ENCODE measurements at places on chromosomes 1 and 21.

- DNase-seq: peak; percentile 25
Measured at GRCh38 chr1:191953526-191953925, 204.7 kb upstream of the RGS18 start.

- peak; percentile 64 for DNase-seq
Measured at GRCh38 chr1:58162952-58163550, 383.5 kb downstream of the OMA1 start.

DNA sequence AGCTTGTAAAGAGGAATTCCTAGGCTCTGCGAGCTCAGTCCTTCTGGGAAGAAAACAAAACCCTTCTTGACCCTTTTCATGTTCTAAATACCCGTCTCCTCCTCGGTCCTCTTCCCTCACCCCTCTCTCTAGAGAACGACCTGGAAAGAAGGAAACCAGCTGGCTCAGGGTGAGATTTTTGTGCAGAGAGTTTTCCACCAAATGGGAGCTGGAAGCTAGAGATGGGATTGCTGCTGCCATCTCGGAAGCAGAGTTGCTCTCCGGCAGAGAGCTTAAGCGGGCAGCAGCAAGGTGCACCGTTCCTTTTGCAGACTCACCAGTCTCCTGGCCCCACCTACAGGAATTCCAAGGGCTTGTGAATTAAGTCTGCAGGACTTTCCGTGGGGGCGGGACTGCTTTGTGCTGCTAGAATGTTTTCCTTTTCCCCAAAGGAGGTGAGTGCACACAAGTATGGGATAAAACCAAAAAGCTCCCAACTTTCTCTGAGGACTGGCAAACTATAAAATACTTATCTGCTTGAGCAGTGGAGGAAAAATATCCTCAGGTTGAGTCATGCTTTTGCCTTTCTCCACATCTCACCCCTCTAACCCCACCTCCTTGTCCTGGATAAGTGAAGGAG, 29.1 kb upstream of the KIAA0040 start:
- DNase-seq: no peak

GRCh38 chr1:219066631-219067349, 106.9 kb upstream of the LYPLAL1 start:
- peak; percentile 62 for DNase-seq

GRCh38 chr1:6554907-6555778, at the start of gene TAS1R1:
TAS1R1 (plus strand) TSS chr1:6555307; CDS start chr1:6555374, 67 bp downstream.
- DNase-seq: no peak

DNA sequence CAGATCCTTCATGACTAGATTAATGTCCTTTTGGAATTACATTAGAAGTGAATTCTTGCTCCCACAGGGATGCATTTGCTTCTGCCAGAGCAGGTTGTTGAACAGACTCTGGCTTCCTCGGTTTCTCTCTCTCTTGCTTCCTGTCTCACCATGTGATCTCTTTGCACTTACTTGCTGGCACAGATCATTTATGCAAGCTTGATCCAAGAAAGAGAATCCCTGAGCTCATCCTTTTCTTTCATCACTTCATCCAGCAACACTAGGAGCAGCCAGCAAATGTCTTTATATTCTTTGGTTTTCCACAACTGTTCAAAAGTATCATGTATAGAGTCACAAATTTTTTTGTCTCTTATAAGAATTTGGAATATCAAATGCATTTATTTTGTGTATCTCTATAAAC, 313.5 kb downstream of the ZNF326 start:
- DNase-seq: no peak

- DNase-seq: no peak
Measured at GRCh38 chr1:1088801-1089680, 14.9 kb upstream of the RNF223 start.

GRCh38 chr1:92398519-92398918, 88.2 kb downstream of the GFI1 start:
- DNase-seq: no peak

DNA sequence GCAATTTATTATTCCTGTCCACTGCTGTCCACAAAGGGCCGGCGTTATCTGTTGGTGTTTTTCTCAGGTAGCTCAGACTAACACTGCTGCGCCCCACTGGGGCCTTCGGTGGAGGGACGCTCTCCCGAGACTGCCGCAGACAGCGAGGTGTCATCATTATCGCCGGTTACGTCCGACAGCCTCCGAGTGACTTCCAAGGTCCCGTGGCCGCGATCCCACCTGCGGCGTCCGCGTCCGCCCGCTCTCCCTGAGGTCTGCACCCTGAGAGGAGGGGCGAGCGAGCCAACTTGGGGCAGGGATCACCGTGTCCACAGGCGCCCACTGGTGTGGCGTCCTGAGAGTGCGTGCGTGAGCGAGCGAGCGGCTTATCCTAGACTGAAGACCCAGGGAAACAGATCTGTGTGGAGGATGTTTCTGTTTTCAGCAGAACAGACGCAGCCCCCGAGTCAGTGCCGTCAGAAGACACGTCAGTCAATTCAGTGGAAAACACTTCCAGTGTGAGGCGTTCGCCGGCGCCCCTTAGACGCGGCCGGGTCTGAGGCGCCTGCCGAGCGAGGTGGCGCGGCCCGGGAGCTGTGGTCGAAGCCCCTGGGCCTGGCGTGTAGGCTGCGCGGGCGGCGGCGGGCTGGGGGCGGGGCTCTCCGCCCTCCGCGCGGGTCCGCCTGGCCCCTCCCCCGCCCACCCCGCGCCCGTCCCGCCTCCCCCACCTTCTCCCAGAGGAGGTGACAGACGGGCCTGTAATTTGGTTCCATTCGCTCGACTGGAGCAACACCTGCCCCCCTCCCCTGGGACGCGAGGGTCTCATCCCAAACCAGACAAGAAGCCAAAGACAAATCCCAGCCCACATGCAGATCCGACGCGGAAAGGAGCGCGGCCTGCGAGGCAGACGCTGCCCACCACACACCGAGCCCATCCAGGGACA, 12.6 kb downstream of the NHLH2 start:
- peak; percentile 4 for DNase-seq

- no peak for DNase-seq
Measured at GRCh38 chr1:57229998-57230397, 193.9 kb downstream of the DAB1 start.

DNA sequence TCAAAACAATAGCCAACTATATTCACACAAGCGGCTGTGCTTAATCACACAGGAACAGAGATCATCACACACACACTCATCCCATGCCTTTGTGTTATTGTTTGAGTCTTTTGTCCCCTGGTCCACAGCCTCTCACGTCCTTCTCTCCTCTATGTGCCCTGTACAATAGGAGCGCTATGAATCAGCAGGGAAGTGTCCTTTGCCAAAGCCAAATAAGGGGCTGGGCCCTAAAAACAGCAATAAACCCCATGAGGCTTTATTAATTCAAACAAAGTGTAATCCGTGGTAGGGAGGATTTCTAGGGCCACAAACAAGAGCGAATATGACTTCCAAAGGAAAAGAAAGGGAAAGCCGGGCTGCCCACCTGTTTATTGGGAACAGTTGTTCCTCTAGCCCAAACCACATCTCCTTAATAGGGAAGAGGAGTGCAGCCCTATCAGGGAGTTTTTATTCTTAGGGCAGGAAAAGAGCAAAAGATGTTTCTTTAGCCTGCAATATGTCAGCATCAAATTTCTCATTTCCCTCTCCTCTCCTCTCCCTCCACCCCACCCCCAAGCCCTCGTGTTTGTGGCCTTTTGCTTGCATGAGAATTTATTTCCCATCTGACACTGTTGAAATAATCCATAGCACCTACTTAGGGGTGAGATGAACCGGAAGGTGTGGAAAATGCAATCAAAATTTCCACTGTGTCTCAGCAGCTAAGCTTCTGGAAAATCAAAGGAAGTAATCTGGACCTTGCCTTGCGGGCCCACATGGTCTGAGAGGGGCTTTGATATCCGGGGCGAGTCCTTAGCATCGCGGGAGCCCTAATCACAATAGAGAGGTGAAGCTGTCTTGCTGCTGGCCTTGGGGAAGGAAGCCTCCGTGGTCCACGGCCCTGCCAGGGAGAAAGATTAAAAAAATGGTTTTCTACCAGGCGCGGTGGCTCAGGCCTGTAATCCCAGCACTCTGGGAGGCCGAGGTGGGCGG, 45.3 kb upstream of the ITPKB start:
- no peak for DNase-seq

DNA sequence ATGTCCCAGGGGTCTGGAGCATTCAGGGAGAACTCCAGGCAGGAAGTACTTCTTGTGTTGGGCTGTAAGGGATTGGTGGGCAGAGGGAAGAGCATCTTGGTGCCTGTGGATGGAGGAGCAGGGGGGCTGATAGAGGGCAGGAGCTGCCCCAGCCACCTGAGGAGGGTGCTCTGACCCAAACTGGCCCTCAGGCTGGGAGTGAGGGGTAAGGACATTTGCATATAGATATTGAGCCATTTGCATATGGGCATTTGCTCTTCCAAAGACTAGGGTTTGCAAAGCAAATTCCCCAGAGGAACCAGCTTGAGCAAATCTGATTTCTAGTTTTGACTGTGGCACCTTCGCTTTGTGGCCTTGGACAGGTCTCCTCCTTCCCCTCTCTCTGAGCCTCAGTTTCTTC, 18.2 kb downstream of the ZNF362 start:
- DNase-seq: no peak

DNA sequence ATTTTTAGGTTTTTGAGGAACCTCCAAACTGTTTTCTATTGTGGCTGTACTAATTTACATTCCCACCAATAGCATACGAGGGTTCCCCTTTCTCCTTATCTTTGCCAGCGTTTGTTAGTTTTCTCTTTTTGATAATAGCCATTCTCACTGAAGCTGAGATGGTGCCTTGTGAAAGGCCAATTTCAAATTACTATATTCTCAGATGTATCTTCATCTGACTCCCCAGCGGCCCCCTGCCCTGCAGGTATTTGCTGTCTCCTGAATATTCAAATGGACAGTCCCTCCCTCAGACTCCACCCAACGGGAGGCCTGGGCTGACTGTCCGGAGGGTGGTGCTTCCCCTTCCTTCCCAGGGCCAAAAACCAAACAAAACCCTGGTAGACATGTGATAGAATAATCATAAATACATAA, 33.5 kb upstream of the TARBP1 start:
- peak; percentile 88 for DNase-seq

GRCh38 chr1:153251562-153251961, 7.9 kb upstream of the LORICRIN start:
- peak; percentile 58 for DNase-seq

GRCh38 chr1:106793651-106794050, 262.8 kb upstream of the PRMT6 start:
- DNase-seq: no peak

GRCh38 chr1:109807822-109808680, 44.3 kb upstream of the EPS8L3 start:
- DNase-seq: no peak

Data from OCI-M1 (cell line).